ENCODE measurements at places on chromosomes 1 and 21.

DNA sequence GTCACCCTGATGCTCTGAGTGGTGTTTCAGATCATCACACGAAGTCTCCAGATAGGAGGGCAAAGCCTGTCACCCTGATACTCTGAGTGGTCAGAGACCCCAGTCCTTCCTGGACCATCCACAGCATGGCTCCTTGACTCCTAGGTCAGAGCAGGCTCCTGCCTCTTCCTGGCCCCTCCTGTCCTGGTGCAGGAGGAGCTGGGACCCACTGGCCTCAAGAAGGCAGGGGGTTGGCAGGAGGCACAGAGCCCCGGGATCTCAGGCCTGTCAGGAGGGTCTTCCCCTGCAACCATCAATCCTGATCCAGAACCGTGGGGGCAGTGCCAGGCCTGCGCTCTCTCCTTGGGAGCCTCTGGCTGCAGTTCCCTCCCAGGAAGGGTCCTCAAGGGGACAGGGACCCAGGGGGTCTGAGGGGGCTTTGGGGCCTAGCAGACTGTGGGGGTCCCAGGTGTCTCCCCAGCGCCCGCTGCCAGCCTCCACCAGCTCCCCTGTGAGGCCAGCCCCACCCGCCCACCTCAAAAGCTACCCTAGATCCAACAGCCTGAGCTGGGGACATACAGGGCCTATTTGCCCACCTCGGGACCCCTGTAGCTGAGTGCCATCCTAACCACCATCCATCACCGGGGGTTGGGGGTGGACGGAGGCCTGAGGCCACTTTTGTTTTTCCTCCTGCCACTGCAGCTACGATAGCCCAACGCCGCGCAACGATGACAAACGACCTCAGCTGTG, 27.5 kb downstream of the COL6A1 start:
- no peak for DNase-seq

DNA sequence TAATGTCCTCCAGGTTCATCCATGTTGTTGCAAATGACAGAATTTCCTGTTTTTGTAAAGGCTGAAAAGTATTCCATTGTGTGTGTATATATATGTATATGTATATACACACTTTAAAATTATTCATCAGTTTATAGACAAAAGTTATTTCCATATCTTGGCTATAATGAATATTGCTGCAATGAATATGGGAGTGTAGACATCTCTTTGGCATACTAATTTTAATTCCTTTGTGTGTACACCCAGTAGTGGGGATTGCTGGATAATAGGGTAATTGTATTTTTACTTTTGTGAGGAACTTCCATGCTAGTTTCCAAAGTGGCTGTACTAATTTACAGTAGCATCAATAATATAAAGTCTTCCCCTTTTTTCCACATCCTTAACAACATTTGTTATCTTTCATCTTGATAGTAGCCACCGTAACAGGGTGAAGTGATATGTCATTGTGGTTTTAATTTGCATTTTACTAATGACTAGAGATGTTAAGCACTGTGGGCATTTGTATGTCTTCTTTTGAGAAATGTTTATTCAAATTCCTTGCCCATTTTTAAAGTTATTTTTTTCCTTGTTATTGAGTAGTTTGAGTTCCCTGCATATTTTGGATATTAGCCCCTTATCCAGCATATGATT, 243.0 kb downstream of the PDE4B start:
- DNase-seq, result no peak

GRCh38 chr1:15483971-15484370, 8.1 kb downstream of the CELA2B start:
- DNase-seq, result no peak

DNA sequence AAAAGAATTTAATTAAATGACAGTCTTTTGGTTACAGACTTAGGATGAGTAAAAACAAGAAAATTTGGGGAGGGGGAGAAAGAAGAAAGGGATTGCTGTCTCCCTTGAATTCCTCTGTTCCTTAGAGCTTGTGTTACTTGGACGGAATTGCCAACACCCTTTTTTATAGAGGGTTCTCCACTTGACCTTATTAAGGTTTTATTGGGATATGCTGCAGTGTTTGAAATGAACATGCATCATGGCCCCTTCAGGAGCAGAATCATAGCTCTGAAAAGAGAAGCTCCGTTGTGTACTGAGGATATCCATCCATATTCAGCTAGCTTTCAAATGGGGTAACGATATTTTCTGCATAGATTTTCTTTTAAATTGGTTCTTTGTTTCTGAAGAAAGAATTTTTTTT, 48.2 kb upstream of the DNASE2B start:
- DNase-seq, result no peak

DNA sequence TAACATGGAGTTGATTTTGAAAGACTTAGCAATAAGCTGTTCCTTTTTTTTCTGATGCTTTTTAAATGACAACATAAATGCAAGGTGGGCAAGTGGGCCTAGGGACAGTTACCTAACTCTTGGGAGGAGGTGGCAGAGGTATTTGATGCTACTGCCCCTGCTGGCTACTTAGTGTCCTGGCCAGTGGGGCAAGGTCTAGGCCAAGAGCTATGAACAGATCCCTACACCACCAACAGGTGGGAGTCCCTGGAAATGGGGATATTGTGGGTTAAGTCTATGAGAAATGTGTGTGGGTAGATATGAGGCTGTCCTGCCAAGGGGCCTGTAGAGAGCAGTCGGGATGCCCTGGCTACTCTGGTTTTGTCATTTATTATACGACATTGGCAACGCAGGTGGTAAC, 31.3 kb upstream of the B3GALT5 start:
- DNase-seq, result no peak

DNA sequence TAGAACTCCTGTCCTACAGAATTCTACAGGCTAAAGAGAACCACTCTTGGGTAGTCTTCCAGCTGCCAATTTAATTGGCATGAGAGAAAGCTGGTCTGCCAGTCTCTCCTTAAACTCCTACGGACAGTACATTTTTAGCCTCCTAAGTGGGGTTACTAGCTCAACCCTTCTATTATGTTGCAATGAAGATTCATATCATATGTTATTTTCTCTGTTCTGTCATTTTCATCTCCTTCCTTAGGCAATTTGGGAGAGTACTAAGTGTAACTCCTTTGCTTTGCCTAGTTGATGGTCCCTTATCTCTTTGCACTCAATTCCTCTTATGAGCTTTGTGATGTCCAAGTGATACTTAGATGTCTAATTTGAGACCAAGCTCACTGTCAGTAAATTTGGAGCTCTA, 14.0 kb downstream of the GNAT2 start:
- DNase-seq, result no peak

DNA sequence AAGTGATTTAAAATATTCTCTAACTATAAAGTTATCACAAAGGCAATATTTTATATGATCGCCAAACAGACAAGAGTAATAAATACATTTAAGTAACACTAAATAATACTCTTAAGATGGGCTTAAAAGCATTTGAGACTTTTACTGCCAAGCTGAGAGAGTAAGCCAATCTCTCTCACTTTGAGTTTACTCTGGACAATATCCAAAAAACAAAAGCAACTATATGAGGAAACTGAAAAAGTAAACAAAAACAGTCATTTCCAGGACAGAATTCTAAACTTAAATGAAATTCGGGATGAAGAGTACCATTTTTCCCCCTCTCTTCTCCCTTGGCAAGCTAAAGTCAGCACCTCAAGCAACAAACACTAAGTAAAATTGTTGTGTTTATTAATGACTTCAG, 173.2 kb downstream of the COP1 start:
- no peak for DNase-seq

GRCh38 chr1:21639594-21640041, 29.5 kb downstream of the RAP1GAP start:
- DNase-seq, result no peak

DNA sequence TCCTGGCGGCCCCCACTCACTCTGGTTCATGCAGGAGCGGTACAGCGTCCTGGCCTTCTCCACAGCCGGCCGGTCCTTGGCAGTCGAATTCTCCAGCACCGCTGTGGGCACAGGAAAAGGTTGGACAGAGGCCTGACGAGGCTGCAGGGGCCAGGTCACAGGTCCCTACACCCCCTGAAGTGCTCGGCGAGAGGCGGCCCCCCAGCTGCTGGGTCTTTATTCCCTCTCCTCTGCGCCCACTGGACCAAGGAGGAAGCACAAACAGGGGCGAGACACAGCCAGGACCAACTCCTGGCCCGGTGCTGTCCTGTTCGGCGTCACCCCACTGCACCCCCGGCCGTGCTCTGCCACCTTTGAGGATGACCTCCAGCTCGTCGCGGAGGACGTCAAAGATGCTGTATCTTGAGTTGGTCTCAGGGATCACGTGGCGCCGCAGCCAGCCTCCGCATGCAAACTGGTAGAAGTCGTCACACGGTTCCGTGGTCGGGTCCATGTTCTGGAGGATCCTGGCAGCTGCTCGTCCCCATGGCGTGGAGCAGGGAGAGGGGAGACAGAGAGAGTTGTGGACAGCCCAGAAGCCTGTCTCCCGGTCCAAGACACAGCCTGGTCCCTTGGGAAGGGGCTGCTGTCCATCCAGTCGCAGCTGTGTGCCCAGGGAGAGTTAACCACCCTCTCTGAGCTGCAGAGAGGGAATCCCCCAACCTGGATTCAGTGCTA, 22.9 kb downstream of the PRXL2B start:
- DNase-seq, result no peak

GRCh38 chr1:61285371-61285885, 203.1 kb downstream of the NFIA start:
- no peak for DNase-seq

- no peak for DNase-seq
These were observed 148.6 kb upstream of the HOOK1 start for GRCh38 chr1:59666106-59666505.

DNA sequence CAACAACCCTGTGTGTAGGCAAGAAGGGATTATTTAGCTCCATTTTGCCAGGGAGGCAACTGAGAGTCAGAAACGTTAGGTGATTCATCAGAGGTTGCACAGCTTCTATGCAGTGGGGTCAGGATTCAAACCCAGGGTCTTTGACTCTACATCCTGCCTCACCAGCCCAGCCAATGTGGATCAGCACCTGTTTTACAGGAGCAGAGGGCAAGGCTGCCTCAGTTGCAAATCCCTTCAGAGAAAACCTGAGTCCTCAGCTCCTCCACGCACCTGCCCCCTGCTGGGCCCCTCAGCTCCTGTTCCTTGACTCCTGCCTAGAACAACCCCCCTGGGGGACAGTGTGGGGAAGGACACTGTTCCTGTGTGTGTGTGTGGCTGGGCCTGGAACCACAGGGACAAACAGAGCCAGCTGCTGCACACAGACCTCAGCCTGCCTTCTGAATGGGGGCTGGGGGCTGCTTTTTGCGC, 61.6 kb downstream of the LRRN2 start:
- DNase-seq, result no peak

- DNase-seq, result no peak
These were observed 224.2 kb upstream of the RUNX1 start for GRCh38 chr21:35273333-35273732.

DNA sequence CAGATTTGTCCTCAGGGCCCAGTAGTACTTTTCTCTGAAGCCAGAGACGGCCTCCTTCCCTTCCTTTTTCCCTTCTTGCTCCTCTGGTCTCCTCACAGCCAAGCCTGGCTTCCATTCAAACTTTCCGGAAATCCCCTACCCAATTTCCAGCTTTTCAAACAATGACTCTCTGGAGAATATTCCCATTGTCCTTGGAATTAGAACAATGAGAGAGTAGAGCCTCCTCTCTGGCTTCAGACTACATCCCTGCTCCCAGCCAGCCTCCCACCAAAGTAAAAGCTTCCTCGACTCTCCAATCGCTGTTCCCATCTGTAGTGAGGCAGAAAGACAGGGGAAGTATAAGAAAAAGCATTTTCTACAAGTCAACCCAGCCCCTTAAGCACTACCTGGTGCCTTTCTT, 77.7 kb upstream of the SOX13 start:
- DNase-seq, result no peak

GRCh38 chr1:55038974-55039341, 390 bp upstream of the PCSK9 start:
- no peak for DNase-seq

DNA sequence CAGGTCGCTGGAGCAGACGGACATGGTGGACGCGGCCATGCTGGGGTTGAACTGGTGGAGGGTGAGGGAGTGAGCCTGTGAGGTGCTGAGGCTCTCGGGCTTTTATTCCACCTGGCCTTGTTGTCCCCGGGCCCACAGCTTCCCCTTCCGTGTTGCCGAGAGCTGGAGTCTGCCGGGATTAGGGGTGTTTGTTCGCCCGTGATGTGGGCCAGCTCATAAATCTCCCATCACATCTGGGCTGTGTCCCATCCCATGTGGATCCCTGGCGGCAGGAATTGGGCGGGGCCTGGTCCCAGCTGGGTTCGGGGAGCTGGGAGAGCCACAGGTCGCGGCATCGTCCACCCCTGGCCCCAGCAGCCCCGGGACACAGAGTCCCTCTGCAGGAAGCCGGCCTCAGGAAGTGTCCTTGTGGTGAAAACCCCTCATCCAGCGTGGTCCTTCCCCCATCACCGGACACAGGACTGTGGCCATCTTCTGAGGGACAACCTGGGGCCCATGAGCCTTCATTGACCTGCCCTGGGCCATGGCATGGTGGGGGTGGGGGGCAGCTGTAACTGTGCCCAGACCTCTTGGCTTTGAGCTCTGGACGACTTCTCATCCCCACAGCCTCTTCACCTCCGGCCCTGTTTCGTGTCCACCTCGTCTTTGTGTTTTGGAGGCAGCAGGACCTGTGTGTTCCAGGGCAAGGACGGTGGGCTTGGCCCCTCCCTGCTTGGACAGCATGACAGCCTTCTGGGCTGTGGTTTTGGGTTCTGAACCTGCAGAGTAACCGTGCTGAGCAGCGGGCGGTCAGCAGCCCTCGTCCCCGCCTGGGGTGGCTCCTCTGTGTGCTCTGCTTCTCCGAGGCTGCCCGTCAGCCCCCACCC, at the start of gene KRTAP10-6:
KRTAP10-6 (minus strand) TSS at position 60 of the 866 bp plus-strand sequence; CDS start at position 39, 21 bp downstream.
- no peak for DNase-seq

DNA sequence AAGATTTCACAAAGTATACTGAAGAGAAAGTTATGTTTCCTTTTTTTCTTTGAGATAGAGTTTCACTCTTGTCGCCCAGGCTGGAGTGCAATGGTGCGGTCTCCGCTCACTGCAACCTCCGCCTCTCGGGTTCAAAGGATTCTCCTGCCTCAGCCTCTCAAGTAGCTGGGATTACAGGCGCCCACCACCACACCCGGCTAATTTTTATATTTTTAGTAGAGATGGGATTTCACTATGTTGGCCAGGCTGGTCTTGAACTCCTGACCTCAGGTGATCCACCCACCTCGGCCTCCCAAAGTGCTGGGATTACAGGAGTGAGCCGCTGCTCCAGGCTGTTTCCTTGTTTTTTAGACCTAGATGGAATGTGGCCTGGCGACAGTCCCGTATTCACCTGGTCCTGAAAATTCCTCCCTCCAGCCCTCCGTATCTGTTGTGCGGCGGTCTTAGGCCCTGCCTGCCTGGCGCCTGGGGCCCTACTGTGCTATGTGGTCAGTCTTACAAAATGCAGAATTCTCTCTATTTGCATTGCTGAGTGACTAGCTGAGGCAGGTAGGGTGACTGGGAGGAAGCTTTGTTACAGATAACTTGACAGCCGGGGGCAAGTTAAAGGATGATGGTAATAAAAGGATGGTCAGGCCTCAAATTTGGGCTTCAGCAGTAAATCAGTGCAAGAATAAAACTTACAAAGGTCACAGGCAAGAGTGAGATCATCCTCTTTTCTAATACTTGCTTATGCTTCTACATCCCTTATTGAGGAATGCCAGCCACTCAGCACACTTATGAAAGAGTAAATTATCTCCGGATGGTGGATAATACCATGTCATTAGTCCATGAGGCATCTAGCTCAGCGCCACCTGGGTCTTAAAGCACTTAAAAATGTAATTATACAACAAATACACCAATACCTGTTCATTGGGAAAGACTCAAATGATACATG, 30.3 kb downstream of the PARK7 start:
- DNase-seq, result no peak

Measured in stimulated activated CD4-positive, alpha-beta T cell treated with anti-CD3 and anti-CD28 coated beads, Interleukin-12 subunit alpha, Interleukin-12 subunit beta, amount 100 ng/mL, for 4 hours (primary cell).